ENCODE measurements at places on chromosomes 2 and 18. TPM values are rescaled to one million over a fixed set of nuclear protein-coding genes. Genes with fewer than 3 reads are reported as not detected.

The TBR1 gene
- not detected for total RNA-seq

DNA sequence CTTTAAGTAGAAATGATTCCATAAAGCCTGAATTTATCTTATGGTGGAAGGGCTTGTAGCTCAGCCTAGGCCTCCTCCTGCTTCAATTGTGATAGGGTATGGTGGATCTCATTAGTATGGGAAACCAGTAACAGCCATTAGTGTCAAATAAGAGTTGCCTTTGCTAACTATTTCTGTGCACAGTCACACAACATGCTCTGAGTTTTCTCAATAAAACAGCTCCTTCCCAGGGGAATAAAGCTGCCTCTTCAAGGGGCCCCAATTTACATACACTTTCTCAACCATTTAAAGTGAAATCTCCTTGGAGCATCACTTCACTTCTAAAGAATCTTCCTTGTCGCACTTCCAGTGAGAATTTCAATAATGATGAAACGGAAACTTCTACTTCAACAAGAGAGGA is 53.4 kb downstream of the KLF7 start:
- no peak for DNase-seq
- no peaks in the 10 kb centered on the region for H3K36me3 ChIP-seq

DNA sequence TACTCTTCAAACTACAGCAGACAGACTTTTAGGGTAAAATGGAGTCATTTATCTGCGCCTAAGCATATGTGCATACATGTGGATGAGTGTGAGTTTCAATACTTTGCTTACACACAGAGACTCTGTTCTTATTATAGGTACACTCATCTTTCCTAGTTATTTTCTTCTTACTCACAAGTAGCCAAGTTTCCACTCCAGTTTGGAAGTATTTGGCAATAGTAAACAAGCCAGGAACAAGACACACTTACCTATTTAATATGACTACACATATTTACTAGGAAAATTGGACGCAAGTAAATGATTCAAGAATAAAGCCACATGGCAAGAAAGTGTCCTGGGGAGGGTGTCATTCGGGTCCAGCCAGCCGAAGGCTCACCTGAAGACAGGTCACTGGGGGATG is 414.3 kb downstream of the FBXO15 start:
- peaks cover 7% of the 10 kb centered on the region for H3K4me1 ChIP-seq
- no peak overlapping the region for H3K27ac ChIP-seq
- H3K36me3 ChIP-seq, result peaks cover 9% of the 10 kb centered on the region
- no peak overlapping the region for H3K4me3 ChIP-seq

- peaks cover 11% of the 10 kb centered on the region for H3K4me1 ChIP-seq
- H3K27ac ChIP-seq, result no peak overlapping the region
- DNase-seq, result no peak
Measured at GRCh38 chr2:2742726-2743125, 411.7 kb upstream of the MYT1L start.

GRCh38 chr18:39806525-39806924 is 2148.5 kb upstream of the PIK3C3 start:
- DNase-seq, result no peak
- H3K27ac ChIP-seq, result no peak overlapping the region
- peaks cover 27% of the 10 kb centered on the region for H3K36me3 ChIP-seq
- H3K4me3 ChIP-seq, result no peak overlapping the region
- no peaks in the 10 kb centered on the region for H3K27me3 ChIP-seq
- no peaks in the 10 kb centered on the region for H3K4me1 ChIP-seq

GRCh38 chr2:239064891-239065290 is 217.0 kb downstream of the TWIST2 start:
- no peak for DNase-seq
- H3K36me3 ChIP-seq, result peaks cover 8% of the 10 kb centered on the region
- 0 out of 2 replicates have a peak, but pooled peaks cover 3% of the 10 kb centered on the region for H3K4me1 ChIP-seq
- no peak overlapping the region for H3K27ac ChIP-seq
